ENCODE measurements at places on chromosomes 5 and 9.

DNA sequence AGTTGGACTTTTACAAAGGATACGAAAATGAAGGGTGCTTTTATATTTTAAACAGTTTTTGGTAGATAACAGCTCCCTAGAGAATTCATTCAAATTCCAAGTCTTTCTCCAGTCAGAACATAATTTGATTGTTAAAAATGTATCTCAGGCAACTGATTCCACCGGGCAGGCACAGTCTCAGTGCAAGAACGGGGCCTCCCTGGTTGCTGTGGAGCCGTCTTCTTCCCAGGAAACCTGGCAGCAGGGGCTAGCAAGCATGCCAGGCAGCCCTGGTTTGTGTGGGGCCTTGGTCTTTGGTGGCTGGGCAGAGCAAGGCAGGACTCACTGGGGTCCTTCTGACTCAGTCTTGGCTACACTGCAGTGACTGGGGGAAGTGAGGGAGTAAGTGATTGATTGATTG lies 143.5 kb downstream of the NXNL2 start:
- no peak for DNase-seq

- DNase-seq: no peak
Measured at GRCh38 chr5:154860765-154861164, 2.3 kb downstream of the CNOT8 start.

DNA sequence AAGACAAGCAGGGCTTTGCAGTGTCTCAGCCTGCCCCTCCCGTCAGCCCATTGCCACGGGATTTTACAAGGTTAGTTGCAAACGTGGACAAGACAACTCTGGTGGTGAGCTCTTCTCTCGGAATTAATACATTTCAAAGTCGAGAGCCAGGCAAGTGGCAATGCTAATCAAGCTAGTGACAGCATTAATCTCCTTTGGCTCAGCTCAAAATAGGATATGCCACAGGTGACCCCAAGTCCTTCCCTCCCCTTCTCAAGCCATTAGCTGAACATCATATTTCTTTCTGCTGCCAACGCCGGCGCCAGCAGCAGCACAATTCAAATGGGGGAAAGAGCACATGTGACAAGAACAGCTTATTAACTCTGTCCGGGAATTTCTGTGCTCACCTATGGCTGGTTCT lies 190.1 kb downstream of the ATPSCKMT start:
- DNase-seq: no peak

DNA sequence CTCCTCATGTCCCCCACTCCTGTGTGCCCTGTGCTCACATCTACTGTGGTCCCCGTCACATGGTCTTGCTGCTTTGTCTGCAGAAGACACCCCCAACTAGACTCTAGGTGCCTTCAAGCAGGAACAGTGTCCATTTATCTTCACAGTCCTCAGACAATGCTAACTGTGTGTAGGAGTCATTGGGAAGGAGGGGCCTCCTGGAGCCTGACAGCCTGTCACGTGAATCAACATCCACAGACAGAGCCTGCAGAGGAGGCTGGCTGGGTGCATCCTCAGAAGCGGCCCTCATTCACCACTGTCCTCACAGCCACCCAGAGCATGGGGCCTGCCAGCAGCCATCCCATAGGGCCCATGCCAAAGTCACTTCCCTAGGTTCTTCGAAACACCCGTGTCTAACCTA lies 98.7 kb downstream of the MED10 start:
- DNase-seq: no peak

GRCh38 chr5:166324372-166324771 lies 1967.1 kb upstream of the WWC1 start:
- DNase-seq: no peak

DNA sequence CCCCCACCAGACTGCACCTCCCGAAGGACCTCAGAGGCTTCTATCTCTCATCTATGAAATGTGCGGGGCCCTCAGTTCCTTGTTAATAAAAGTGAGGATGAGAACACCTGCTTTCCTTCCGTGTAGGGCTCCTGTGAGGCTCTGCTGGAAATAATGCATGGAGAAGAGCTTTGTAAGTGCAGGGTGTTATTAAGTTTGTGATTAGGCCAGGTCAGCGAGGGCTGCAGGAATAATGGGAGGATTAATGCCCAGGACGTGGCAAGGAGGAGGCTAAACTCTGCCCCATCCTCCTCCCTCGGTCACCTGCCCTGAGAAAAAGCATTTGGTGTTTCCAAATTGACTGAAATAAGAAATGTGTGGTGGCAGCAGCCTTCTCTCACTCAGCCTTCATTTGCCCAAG lies 83.5 kb upstream of the HSPA9 start:
- DNase-seq: no peak

GRCh38 chr5:119470105-119470763 lies 17.9 kb downstream of the HSD17B4 start:
- DNase-seq: no peak

DNA sequence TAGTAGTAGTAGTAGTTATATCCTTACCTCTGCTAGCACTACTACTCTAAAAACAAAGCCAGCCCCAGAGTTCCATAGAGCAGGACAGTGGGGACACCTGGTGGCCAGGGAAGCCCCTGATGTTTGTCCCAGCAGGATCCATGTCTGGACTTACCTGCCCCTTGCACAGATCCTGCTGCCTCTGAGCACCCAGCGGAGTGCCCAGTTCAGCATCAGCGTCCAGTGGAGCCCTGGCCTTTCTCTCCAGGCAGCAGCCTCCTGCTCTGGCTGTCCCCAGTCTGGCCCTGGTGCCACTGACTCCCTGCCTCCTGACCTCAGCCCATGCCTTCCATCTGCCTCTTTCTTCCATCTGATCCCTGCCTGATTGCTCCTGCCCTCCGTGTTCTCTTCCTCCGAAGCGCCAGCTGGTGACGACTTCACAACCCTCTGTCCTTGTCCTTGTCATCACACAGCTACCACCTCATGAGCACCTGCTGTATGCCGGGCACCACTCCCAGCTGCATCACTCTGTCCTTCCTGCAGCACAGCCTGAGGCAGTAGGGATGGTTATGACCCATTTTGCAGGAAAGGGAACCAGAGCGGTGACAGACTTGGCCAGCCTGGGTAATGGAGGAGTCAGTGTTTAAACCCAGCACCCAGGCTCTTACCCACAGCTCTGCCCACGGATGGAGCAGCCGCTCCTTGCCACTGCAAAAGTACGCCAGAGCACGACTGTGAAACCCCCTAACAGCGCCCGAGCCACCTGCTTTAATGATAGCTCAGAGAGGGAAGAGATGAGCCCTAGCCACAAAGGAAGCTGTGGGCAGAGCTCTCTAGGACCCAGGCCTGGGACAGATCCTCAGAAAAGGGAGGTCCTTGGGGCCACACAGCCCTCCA lies 11.5 kb downstream of the SARDH start:
- no peak for DNase-seq

DNA sequence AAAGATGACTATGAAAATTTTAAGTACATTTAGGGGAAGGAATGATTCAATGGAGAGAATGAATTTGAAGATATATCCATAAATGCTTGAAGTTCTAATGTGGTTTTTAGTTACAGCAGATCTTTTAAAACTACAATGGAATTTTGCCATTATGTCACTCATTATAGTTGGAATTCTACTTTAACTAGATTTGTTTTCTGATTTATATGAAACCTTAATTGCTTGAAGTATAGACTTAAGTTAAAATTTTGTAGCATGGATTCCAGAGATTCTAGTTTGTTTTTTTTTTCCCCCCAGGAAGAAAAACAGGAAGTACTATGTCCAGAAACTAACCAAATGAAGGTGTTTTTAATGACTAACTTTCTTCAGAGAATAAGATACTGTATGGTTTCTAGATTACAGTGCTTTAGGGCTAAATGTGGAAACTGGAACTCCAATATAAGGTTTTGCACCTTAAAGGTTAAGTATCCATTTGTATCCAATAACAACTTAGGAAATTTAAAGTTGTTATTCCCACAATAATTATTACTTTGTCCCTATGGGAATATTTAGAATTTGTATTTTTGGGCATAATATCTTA lies 70.3 kb downstream of the ZSWIM6 start:
- DNase-seq: no peak

GRCh38 chr5:168869615-168870227 lies 290.6 kb upstream of the PANK3 start:
- no peak for DNase-seq

- DNase-seq: no peak
Measured at GRCh38 chr5:13749766-13750165, 194.7 kb downstream of the DNAH5 start.

GRCh38 chr9:89505911-89506310 lies 8.0 kb upstream of the SEMA4D start:
- no peak for DNase-seq

- no peak for DNase-seq
Measured at GRCh38 chr9:1031951-1032601, 18.1 kb upstream of the DMRT2 start.

DNA sequence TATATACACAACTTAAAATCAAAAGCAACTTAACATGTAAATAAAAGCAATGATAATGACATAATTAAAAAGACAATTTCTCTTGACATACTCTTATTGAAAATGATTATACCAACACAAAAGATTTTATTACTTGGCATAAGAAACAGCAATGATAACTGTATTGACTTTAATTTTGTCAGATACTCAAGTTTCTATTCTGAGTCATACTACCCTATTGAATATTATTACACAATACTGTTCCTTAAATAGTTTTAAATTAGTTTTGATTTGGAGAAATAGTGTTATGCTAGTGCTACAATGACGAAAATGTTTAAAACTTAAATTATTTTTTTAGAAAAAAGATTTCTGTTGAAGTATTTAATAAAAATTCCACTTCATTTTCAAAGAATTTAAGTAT lies 1319.3 kb upstream of the C9orf72 start:
- DNase-seq: no peak

GRCh38 chr9:123129423-123129822 lies 96.0 kb downstream of the GPR21 start:
- no peak for DNase-seq

DNA sequence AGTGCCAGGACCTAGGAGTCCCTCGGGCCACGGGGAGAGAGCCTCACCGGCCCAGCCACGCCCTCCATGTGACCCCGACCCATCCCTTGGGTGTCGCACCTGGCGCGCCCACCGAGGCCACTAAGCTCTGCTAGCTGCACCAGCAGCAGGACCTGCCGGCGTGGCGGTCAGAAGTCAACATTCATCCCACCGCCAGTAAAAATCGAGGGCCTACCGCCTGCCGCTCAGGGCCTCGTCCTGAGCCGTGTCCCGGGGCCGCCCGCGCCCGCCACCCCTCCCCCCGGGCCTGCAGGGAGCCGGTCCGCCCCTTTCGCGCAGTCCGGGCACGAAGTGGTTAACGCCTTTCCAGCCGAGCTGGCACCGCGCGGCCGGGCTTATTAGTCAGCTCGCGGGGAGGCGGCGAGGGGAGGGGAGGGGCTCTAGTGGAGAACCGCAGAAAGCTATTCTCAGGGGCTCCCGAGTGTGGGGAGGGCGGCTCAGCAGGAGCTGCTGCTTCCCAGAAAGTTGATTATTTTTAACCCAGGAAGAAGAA lies 124.4 kb downstream of the C9orf50 start:
- peak; percentile 91 for DNase-seq

DNA sequence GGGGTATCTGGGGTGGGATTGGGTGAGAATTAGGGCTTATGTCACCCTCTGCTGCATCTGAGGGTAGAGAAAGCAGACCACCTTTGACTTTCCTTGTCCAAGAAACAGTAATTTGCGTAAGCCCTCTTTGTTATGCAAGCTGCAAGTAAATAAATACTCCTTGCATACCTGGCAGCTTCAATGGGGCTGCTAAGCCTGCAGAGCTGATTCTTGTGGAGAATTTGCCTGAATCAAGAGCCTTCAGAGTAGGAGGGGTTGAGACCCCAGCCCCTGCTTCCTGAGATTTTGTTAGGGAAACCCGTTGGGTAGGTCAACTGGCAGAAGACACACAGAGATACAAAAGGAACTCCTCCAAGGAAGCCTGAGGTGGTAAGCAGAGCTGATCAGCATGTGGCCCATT lies 515.1 kb downstream of the DMAC1 start:
- DNase-seq: no peak

- DNase-seq: no peak
Measured at GRCh38 chr5:6554812-6555211, 78.0 kb downstream of the NSUN2 start.

GRCh38 chr5:138661291-138661960 lies 86.2 kb upstream of the HSPA9 start:
- no peak for DNase-seq

GRCh38 chr9:800591-801150 lies 40.8 kb upstream of the DMRT1 start:
- no peak for DNase-seq

DNA sequence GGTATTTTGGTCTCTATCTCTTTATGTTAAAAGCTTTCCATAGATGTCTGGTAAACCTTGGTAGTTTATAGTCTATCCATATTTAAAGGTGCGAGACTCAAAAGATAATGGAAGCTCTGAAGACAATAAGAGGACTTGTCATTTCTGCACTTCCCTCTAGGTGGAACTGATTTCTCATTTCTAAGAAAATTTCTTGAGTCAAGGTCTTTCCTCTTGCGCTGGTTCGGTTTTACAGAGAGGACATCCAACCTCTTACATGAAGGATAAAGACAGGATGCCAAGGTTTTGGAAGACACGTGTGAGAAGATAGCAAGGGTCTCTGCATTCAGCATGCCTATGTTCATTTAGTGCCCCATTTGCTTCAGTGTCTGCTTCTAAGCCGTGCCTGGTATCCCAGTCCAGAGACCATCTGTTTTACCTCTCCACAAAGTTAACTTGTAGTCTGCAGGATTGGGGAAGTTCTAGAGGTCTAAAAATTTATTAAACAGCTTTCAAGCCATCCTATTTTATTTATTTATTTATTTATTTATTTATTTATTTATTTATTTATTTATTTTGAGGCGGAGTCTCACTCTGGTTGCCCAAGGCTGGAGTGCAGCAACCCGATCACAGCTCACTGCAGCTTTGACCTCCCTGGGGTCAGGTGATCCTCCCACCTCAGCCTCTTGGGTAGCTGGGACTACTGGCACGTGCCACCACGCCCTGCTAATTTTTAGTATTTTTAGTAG lies 41.6 kb downstream of the KIAA1191 start:
- DNase-seq: no peak

DNA sequence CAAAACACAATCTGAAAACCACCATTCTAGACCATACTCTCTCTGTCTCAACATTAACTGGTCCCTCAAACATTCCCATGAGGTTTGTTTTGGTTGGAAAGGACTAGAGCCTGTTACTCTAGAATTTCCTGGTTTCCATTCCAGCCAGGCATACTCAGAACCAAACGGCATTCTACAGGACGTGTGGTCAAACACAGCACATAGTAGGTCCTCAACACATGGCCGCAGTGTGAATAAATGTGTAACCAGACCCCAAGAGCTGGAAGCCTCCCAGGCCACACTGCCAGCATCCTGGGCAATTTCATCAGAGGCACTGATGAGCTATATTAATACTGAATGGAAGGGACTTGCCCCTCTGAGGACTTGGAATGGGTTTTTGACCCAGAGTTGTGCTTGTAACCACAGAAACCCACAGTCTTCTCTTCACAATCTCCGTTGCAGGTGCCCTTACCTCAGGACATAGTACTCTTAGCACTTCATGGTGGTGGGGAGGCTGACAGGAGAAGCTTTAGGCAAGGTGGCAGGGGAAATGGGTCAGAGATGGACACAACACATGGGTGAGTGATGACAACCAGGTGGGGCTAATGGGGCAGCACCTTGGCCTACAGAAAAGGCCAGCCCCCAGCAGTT lies 66.0 kb downstream of the ZNF366 start:
- no peak for DNase-seq

All from occipital lobe (tissue), 3 donors.